ENCODE measurements at places on chromosomes 6 and 20.
A peak's percentile ranks its signal among the peaks of the same experiment; 100 is the strongest.

GRCh38 chr20:57653546-57653900, 33.3 kb upstream of the ZBP1 start:
- no peak for DNase-seq

DNA sequence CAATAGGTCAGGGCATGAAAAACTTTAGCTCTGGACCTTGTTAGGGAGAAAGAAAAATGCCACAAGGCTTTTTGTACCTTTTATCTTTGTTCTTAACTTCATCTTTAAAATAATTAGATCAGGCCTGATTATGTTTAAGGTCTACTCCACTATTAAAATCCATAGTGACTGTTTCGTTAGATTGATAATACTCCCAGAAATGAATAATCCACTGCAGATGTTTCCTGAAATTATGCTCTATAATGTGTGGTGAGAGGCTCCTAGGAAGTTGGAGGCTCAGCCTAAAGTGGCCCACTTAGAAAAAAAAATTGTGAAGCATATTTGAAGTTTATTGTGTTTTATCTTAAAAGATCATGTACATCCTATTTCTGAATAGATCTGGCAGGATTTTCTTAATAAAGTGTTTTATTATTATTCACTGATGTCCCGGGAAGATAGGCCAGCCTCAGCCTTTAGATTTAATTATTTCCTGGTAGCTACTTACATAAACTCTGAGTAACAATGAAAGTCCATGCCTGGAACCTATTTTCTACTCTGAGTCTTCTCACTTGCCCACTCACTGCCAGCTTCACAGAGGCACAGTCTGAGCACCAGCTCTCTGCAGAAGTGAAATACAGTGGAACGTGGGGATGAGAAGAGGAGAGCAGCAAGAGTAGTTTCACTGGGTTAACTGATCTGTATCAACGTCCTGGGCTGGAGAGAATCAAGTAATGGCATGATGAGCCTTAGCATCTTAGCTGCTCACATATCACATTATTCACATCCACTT, 126.8 kb upstream of the TMEM170B start:
- no peak for DNase-seq

- DNase-seq = no peak
These were observed 6.0 kb upstream of the HMGN3 start for GRCh38 chr6:79240509-79240908.

- no peak for DNase-seq
These were observed 35.6 kb downstream of the B4GALT5 start for GRCh38 chr20:49677777-49678758.

GRCh38 chr6:13474360-13474759, 13.0 kb downstream of the GFOD1 start:
- no peak for DNase-seq

DNA sequence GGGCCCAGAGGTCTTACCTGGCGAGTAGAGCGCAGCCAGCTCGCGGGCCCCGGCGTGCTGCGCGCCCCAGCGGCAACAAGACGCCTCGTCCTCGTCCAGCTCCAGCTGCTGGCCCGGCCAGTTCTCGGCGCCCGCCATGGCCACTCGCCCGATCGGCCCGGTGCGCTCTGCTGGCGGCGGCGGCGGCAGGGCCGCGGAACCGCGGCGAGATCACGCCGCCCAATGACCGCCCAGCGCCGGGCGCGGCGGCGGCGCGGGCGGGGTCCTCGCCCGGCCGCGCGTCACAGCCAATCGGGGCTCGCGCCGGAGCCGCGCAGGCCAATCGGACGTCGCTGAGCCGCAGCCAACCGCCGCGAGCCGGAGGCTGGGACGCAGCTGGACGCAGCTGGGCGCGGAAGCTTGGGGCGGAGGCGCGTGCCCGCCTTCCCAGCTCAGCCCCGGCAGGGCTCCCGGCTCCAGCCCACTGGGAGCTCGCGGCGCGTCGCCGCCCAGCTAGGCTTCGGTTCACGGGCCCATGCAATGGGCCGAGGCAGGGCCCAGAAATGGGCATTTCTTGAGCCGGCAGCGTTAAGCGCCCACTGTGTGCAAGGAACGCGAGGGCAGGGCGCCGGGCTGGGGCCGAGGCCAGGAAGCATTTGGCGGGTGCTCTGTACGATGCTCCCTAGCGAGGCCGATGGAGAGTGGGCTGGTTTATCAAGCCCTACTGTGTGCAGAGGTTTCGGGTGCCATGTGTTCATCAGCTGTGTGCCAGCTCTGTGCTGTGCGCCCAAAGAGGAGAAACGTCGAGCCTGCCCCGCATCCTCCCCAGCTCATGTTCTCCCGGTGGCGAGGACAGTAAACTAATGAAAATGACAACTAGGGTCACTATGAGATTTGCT, at the start of gene PEDS1:
Gene PEDS1 (minus strand): TSS at position 224 of the 878 bp plus-strand sequence. CDS start 86 bp downstream, at position 138.
- peak; percentile 83 for DNase-seq

GRCh38 chr6:90286884-90287488, 9.7 kb downstream of the BACH2 start:
- no peak for DNase-seq
